ENCODE measurements at places on chromosomes 11 and 22.
A peak's percentile ranks its signal among the peaks of the same experiment; 100 is the strongest.

DNA sequence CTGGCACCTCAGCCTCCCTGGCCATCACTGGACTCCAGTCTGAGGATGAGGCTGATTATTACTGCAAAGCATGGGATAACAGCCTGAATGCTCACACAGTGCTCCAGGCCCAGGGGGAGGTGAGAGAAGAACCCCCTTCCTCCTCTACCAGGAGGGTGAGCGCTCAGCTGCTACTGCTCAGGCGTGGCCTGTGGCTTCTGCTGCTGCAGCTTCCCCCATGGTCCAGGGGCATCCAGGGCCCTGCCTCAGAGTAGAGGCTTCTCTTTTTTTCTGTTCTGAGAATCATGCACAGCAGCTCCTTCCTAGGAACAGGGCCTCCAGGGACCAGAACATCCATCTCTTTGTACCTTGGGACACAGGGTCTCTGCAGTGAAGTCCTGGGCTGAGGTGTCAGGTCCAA, 83.1 kb downstream of the VPREB1 start:
- DNase-seq, result no peak

GRCh38 chr11:65945941-65946558, 770 bp downstream of the TSGA10IP start:
- DNase-seq, result no peak

DNA sequence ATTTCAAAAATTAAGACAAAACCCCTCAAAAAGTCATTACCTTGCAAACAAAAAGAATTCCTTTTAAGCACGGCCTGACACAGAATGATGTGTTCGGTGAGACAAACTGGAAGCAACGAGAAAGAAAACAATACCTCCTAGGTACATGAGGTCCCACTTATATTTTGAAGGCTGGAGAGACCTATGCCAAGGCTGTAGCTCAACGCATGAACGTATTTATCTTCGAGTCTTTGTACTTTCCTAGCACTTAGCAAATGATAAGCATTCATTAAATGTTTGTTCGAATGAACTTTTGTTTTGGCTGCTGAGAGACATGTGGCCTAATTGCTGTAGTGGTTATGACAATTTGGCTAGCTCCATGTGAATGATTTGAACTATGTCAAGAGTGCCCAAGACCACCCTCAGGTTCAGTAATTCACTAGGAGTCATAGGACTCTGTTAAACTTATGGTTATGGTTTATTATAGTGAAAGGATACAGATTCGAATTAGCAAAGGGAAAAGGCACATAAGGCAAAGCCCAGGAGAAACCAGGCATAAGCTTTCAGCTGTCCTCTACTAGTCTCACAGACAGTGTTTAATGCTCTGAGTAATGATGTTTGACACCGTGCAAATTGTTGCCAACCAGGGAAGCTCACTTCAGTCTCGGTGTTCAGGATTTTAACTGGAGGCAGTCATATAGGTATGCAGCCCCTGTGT, 26.0 kb upstream of the HORMAD2 start:
- no peak for DNase-seq

- no peak for DNase-seq
Observed at GRCh38 chr11:130522284-130522961, 74.0 kb downstream of the ADAMTS15 start.

DNA sequence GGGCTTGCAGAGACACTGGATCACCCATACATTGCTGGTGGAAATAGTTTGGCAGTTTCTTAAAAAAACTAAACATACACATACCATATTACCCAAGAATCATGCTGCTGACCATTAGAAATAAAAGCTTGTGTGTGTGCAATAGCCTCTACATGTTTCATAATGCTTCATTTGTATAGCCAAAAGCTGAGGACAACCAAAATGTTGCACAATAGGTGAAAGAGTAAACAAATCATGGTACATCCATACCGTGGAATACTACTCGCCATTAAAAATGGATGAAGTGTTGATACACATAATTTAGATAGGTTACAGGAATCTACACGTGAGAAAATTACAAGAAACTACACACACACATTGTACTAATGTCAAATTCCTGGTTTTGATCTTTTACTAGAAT, 6.5 kb downstream of the KBTBD3 start:
- no peak for DNase-seq

DNA sequence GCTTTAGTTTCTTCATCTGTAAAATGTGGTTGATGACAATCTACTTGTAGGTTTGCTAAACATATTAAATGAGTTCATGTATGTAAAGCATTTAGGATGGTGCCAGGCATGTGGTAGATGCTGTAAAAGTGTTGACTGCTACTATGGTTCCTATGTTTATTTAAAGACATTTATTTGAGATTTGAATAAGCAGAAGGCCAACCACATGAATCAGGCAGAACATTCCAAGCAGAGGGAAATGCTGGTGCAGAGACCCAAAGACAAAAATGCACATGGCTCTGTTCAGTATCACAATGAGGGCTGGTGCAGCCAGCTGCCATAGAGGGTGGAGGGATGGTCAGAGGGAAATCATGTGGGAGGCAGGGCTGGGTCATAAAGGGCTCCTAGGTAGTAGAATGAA, 156.2 kb upstream of the PDGFD start:
- DNase-seq, result no peak

DNA sequence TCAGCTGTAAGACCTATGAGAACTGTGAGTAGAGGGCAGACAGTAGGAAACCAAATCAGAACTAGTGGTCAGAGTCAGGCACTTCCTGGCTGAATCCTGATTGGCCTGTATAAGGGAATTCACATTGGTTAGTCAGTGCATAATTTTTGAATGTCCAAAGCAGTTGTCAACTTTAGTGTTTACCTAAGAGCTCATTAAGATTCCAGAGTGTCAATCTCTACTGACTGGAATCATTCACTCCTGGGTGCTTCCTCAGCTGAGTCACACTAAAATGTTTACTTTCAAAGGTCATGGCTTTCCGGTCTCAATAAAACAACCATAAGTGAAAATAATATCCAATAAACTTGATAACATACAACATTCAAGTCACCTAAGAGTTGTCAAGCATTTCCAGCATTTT, 306.1 kb downstream of the C11orf87 start:
- DNase-seq, result no peak

GRCh38 chr11:8087756-8088155, 6.7 kb downstream of the TUB start:
- DNase-seq, result no peak

DNA sequence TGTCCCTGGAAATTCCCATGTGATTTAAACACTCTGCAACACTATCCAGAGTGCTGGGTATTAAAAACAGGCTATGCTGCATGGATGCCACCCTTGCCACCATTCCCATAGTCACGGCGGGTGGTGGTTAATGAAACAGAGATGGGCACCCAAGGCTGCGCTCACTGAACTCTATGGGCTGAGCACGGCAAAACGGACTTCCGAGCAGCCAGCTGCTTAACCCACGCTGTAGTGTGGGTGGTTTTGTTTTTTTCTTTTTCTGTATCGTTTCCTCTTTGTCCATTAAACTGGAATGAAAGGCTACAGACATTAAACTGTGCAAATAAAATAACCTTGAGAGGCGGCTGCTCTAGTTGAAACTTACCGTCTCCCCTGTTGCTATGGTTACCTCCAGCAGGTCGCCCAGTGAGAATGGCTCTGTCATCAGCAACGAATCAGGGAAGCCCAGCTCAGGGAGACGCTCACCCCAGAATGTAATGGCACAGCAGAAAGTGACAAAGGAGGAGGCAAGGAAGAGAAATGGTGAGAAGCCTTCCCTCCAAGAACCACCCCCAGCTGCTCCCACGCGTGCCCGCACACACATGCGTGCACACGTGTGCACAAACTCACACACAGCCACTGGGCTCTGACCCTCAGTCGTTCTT, 102.1 kb downstream of the C11orf91 start:
- no peak for DNase-seq

GRCh38 chr11:122701143-122701542, 45.6 kb downstream of the UBASH3B start:
- no peak for DNase-seq

GRCh38 chr11:5197536-5197935, 2.9 kb downstream of the OR51V1 start:
- no peak for DNase-seq

- no peak for DNase-seq
Observed at GRCh38 chr11:110470716-110471115, 41.0 kb downstream of the FDX1 start.

GRCh38 chr11:36736103-36736502, 138.1 kb upstream of the RAG2 start:
- DNase-seq, result no peak

- peak; percentile 26 for DNase-seq
Observed at GRCh38 chr22:36197514-36198146, 4.0 kb downstream of the APOL4 start.

DNA sequence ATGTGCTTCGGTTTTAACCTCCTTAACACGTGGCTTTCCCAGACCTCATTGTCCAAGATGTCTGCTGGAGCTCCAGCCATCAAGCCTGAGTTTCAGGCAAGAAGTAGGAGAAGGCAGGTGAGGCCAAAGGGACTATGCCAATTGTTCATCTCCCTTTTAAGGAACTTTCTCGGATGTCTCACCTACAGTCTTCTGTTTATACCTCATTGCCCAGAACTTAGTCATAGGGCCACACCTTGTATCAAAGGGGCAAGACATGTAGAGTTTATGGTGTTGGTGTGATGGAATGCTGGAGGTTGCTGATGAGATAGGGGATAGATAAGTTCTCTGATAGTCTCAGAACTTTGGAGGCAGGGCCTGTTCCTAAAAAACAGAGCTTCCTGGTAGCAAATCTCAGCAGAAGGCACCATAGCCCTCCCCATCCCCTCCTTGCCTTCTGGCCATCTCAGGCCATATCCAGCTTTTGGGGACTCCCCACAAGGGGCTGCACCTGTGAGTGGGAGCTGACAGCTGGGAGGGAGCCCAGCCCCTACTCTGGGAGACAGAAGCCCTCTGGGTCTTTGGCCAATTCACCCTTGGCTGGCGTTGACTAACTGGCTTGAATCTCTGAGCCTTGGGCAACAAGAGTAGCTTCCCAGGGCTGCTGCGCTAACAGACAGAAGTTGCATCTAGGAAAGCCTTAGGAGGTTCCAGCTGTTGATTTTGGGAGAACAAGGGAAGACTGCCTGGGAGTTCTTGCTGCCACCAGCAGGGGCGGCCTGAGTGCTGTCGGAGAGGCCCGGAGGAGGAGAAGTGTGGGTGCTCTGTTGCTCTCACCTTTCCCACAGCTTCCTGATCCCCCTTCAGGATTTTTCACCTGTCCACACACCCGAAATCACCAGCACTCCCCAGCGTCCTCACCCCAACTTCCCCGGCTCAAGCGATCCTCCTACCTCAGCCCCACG, 149.8 kb upstream of the THY1 start:
- no peak for DNase-seq

DNA sequence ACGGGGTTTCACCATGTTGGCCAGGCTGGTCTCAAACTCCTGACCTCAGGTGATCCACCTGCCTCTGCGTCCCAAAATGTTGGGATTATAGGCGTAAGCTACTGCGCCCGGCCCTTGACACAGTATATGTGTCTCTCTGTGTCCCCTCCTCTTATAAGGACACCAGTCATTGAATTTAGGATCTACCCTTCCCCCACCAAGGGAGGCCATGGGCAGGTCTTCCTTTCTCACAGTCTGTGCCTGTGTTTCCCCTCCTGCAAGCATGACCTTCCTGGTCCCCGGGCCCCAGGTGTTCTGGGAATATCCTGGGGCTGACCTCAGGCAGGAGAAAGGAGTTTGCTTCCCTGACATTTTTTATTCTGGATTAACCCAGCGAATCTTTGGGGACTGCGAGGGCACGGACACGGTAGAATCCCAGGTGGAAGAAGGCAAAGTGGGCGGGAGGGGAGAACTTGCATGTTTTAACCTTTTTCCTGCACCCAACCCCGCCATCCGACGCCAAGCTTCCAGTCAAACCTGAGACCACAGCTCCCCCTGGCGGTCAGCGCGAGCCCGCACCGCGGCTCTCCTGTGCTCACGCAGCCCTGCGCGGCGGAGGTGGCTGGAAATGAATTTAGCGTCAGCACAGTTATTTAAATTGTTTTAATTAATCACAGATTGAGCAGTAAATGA, 42.1 kb upstream of the ISX start:
- peak; percentile 72 for DNase-seq

GRCh38 chr11:107962181-107962580, 33.9 kb downstream of the RAB39A start:
- DNase-seq, result no peak

DNA sequence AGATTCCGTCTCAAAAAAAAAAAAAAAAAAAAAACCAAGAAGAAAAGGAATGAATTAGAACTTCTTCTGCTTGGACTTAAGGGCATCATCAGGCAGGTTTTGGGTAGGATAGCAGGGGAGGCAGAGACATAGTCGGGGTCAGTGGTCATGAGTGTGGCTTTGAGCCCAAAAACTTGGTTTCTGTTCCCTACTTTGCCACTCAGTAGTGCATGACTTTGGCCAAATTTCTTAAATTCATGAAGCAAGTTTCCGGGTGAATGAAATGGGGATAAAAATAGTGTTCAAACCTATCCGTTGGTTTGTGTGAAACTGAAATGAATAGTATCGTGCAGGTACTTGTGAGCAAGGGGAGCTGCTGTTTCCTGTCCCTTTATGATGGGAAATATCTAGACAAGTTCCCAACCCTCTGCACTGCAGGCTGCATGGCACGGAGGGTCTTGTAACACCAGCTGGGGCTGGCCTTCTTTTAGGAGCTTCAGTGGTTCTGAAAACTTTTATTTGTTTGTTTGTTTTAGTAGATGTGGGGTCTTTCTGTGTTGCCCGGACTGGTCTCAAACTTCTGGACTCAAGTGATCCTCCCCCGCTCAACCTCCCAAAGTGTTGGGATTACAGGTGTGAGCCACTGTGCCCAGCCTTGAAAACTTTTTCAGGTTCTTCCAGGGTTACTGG, 18.4 kb downstream of the NEAT1 start:
- no peak for DNase-seq

DNA sequence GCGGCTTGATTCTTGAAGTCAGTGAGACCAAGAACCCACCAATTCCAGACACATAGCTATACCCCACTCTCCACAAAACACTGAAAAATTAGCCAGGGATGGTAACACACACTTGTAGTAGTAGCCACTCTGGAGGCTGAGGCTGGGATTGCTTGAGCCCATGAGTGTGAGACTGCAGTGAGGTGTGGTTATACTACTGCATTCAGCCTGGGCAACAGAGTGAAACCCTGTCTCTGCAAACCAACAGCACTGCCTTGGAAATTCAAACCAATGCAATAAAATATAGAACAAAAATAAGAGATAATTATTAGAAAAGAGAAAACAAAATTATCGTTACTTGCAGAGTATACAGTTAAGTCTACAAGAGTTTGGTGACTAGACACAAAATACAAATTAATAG, 20.2 kb upstream of the PRDM10 start:
- no peak for DNase-seq

DNA sequence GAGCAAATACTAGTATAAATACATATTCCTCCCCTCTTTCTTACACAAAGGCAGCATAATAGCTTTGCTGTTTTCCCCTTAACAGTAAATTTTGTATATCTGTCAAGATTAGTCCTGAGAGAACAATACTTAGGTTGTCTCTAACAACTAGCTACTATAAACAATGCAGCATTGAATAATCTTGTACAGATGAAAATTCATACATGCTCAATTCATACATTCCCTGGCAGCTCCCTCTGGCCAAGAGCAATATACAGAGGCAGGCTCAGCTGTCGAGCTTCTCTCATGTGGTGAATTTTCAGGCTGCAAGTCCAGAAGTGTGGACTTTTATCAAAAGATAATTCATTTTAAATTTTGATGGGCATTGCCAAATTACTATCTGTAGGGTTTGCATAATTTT, 81.2 kb upstream of the PTH start:
- no peak for DNase-seq

GRCh38 chr11:68469642-68470041, 9.1 kb downstream of the PPP6R3 start:
- no peak for DNase-seq

GRCh38 chr11:69010964-69011623, 2.0 kb downstream of the MRGPRF start:
- DNase-seq, result no peak

GRCh38 chr22:32780726-32781310, 20.7 kb upstream of the TIMP3 start:
- no peak for DNase-seq
